ENCODE measurements at places on chromosomes 5 and 9.

DNA sequence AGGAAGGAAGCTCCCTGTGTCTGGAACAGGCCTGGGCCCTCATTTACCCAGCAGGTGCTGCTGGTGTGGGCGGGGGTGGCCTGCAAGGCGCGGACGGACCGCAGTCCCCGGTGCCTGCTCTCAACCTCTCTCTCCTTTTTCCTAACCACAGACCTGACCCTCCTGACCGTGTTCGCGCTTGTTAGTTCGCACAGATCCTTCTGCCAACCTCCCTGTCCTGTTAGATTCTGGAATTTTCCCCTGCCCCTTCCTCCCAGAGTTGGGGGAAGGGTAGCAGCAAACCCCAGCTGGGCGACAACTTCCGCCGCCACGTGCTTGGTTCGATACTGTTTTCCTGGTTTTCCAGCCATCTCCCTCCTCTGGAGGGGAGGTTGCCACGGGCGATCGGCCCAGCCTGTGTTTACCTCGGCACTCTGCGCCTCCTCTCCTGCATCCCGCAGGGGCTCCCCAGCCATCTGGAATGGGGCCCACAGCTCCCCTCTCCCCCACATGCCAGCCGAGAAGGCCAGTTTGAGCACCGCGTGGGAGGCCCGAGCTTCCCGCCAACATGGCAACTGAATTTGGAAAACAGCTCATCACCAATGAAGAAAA is 70.8 kb upstream of the UNC5A start:
- no peak for ATAC-seq

GRCh38 chr5:99032234-99033013 is 103.6 kb upstream of the CHD1 start:
- peak; percentile 66 for ATAC-seq

GRCh38 chr5:35117967-35118366 is 70.2 kb upstream of the AGXT2 start:
- ATAC-seq, result no peak

DNA sequence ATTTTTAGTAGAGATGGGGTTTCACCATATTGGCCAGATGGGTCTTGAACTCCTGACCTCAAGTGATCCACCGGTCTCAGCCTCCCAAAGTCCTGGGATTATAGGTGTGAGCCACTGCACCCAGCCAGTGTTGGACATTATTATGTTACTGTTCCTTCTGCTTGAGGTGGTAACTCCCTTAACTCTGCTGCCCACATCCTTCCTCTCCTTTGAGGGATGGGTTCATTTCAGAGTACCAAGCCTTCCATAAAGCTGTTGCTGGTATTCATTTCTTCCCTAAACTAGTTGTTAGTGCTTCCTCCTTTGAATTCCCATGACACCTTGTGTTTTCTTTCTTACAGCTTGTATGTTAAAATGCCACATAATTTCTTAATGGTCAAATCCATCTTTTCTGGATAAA is 54.0 kb downstream of the CTNNA1 start:
- no peak for ATAC-seq

DNA sequence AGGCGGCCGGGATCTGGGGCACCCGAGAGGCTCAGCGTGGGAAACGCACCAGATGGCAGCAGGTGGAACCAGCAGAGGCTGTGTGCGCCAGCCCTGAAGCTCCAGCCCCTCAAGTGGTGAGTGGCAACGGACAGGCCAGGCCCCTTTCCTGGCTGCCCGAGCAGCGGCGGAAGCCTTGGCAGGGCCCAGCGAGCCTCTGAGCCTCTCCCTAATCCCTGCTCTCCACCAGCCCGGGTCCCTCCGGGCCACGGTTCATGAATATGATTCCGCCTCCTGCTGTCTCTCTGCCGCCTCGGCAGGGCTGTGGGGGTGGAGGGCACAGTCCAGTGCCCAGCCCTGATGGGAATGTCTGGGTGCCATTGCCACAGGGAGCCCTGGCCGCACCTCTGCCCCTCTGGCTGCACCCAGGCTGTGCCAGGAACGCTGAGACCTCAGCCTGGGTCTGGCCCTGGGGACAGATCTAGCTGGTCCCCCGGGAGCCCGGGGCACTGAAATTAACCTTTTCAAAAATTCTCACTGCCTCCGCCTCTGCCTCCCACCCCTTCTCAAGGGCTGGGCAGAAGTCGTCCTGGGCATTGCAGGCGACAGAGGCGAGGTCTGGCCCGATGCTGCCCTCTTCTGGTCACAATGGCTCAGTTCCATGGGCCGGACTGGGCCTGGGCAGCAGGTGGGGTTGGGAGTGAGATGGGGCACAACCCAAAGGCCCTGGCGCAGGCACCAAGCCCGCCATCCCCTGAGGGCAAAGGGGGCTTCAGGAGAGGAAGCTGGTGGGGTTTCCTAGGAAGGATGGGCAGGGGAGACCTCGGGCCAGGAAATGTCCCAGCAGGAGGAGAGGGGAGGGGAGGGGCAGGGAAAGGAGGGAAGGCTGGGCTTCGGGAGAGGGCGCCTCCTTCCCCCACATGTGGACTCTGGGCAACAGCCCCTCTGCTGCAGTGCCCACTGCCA is 20.3 kb downstream of the CCDC187 start:
- ATAC-seq, result peak; percentile 81

- ATAC-seq, result peak; percentile 41
Observed at GRCh38 chr9:73437758-73438157, 286.1 kb downstream of the ANXA1 start.

GRCh38 chr9:34370335-34370969 is 6.2 kb downstream of the MYORG start:
- ATAC-seq, result no peak

GRCh38 chr9:79360387-79361347 is 211.1 kb upstream of the TLE4 start:
- ATAC-seq, result no peak

GRCh38 chr9:4680173-4680525 is 780 bp downstream of the CDC37L1 start:
- no peak for ATAC-seq

GRCh38 chr9:105038051-105038450 is 110.1 kb upstream of the ABCA1 start:
- no peak for ATAC-seq
